ENCODE measurements at places on chromosomes 1 and 21.
A peak's percentile ranks its signal among the peaks of the same experiment; 100 is the strongest.

GRCh38 chr1:101122452-101123166, 97.0 kb upstream of the DPH5 start:
- DNase-seq: no peak

DNA sequence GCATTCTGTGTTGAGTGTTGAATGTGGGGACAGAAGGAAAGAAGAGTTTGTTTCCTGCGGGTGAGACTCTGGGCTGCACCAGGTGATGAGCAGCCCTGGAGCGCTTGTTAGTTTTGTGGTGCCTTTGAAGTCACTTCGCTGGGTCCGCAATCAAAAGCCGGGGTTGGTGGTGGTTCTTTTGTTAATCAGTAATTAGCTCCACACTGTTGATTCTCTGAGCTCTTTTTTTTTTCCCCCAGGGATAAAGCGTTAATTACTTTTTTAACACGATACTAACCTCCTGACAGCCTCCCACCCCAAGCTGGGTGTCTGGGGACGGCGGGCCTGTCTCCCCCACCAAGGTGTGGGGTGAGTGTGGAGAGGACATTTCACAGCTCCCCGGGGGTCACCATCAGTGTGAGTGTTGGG, 56.6 kb downstream of the AGPAT3 start:
- no peak for DNase-seq

DNA sequence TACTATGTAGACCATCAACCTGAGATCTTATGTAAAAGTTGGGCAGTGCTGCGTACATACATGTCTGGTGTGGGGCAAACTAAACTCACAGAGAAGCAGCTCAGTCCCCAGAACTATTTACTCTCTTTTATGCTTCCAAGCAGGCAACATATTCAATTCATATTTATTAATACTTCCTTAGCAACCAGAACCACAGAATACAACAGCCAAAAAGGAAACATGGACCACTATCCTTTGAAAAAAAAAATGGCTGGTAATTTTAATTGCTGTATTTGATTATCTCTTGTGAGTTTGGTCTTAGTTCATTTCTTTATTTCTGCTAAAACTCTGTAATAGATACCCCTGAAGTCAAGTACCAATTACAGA, 1.5 kb upstream of the PPP1R15B start:
- DNase-seq: peak; percentile 31

DNA sequence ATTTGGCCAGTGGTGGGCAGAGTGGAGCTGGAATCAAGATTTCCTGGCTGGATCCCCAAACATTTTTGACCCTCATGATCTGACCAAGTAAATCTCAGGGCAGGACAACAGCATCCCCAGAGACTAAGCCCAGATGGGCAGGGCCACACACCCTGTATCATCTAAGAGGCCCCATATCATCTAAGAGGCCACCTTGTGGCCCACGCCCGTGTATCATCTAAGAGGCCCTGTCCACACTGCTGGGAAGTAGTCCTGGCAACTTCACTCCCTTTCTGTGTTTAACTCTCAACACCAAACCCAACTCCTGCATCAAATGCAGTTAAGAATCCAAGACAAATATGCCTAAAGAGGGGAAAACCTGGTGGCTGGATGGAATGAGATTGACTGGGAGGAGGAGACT, 81.6 kb upstream of the SSX2IP start:
- no peak for DNase-seq

DNA sequence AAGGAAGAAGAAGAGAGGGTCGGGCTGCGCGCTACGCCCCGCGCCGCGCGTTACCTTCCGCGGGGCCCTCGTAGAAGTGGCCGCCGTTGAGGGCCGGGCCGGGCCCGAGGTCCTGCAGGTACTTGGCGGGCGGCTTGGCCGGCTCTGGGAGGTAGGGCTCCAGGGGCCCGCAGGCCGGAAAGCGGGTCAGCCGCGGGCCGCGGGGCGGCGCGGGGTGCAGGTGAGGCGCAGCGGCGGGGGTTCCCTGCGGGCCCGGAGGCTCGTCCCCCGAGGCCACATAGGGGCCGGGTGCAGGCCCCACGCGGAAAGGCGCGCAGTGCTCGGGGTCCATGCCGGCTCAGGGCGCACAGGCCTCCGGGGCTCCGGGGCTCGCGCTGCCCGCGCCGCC, 196 bp downstream of the ALX3 start:
- no peak for DNase-seq

- DNase-seq: no peak
These were observed 620.4 kb downstream of the RWDD3 start for GRCh38 chr1:95854457-95854856.

DNA sequence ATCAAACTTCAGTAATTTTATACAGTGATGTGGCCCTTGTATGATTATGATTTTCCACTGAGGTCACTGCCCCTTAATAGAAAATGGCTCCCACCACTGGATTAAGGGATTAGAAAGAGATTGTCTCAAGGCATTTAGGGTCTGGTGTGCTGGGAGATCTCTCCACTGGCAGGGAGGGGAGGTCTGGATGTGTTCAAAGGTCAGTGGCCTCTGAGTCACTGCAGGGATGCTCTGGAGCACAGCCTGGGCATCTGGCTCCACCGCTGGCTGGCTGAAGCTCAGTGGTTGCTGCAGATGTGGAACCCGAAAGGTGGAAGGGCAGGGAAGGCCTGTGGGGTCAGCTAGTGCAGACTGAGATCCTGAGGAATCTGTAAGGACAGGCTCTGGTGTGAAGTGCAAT, 18.3 kb upstream of the CHI3L1 start:
- DNase-seq: no peak

DNA sequence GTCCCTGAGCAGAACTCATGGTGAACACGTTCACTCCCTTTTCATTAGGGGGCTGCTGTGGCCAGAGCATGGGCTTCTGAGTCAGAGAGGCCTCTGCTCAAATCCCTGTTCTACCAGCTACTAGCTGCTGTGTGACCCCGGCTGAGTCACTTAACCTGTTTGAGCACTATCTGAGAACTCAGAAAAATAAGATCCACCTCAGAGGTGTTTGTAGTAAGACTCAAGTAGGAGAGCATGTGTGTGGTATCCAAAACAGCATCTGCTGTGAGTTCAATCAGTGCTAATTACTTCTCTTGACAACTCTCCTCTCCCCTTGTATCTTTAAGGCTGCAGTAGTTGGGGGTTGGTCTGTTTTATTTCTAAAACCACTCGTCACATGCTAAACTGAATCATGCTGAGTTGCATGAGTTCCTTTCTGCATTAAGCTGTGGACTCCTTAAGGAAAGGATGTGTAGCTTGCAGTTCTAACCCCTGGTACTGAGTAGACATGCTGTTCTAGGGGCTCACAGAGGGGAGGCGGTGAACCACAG, 39.7 kb upstream of the JUN start:
- no peak for DNase-seq

DNA sequence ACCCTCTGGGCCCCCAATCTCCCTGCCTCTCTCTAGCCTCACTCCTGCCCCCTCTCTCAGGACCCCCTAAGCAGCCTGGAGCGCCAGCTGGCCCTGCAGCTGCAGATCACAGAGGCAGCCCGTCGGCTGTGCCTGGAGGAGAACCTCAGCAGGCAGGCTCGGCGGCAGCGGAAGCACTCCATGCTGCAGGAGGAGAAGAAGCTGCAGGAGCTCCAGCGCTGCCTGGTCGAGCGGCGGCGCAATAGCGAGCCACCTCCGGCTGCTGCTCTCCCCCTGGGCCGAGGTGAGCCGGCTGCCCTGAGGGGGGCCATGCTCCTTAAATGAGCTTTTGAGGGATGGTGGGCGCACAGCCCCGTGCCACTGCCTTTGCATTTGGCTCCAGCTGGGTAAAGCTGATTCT, 6.2 kb downstream of the INAVA start:
- no peak for DNase-seq

DNA sequence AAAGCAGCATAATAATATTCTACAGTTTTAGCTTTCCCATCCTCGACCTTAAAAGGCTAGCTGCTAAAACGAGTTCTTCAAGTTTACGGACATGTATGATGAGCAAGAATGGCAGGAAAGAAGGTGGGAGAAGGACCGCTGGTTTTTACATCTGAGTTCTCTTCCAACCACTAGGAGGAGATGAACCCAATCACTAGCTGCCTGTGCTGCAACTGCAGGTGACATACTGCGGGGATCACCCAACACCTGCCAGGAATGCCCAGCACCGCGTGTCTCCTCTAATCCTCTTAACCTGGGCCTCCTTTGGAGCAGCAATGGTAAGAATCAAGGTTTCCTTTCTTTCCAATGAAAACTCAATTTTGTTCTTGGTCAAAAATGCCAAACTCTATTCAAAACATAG, 23.5 kb downstream of the TOR3A start:
- peak; percentile 39 for DNase-seq

DNA sequence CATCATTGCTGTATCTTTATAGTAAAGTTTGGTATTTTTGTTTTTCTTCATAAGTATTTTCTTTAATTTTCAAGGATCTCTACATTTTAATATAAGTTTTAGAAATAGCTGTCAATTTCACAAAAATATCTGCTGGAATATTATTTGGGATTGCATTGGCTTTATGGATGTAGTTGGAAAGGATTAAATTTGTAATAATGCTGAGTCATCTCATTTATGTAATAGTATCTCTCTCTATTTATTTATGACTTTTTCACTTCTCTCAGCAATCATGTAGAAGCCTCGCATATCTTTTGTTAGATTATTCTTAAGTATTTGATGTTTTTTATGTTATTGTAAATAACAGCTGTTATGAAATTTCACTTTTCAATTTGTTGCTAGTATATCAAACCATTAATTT, 223.1 kb upstream of the POGK start:
- DNase-seq: no peak

GRCh38 chr1:7491109-7491817, 279.8 kb upstream of the VAMP3 start:
- DNase-seq: no peak

- no peak for DNase-seq
These were observed 67.6 kb downstream of the CDC7 start for GRCh38 chr1:91568261-91568660.

DNA sequence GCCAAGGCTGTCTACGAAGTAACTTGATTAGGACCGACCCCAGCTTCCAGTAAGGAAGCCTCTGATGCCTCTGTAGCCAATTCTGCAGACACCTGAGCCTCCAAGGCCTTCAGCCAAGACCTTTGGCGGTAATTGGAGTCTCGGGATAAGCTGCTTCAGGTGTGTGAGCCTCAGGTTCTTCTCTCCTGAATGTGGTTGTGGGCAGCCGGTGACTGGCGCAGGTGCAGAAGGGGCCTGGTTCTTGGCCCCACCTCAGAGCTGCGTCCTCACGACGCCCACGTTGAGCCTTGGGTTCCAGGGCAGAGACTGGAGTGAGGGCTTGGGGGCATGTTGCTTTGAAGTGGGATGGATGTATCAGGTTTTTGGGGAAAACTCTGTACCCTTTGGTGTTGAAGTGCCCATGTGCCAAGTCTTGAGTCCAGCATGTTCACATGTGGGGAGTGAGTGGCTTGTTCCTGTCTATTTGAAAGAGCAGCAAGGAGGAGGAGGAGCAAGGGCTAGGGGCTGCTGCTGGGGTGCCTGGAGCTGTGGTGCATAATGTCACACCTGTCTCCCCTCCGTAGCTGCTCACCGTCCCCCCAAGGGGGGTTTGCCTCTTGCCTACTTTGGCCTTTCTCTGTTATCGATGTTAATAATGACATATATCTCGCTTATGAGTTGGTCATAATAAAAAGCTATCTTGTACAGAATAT, 1.4 kb downstream of the PSEN2 start:
- no peak for DNase-seq

- DNase-seq: no peak
These were observed 22.4 kb upstream of the CD34 start for GRCh38 chr1:207933205-207933800.

DNA sequence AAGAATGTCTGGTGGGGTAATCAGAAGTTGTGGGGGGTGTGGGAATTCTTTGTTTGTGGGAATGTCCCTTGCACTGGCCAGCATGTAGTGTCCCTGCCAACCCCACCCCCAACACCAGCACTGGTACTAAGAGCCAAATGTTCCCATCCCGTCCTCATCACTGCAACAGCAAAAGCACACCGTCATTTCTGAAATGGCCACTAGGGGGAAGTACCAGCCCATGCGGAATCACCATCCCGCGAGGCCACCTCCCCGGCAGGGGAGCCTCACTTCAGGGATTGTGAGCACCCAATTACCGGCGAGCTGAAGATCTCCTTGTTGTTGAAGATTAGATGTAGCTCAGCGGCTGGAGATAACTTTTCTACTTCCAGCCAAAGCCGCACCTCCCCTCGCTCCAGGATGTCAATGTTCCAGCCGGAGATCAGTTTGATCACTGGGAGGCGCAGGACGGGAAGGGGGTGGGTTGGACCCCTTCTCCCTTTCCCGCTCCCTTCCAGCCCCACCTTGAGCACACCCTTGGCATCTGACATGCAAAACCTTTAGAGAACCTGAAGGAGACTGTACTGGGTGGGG, 41.0 kb downstream of the MYOM3 start:
- peak; percentile 90 for DNase-seq

- no peak for DNase-seq
These were observed 29.4 kb downstream of the KAZN start for GRCh38 chr1:14627608-14628489.
